ENCODE measurements at places on chromosomes 4 and X. TPM values are rescaled to one million over a fixed set of nuclear protein-coding genes. Genes with fewer than 3 reads are reported as not detected.

The PPEF1 gene
- total RNA-seq: 1.4 TPM

The IL21 gene
- total RNA-seq: not detected

- no peak for DNase-seq
Observed at GRCh38 chr4:81429607-81430006, 42.1 kb downstream of the RASGEF1B start.

- DNase-seq: no peak
Observed at GRCh38 chrX:113514906-113515305, 674.3 kb upstream of the AMOT start.

DNA sequence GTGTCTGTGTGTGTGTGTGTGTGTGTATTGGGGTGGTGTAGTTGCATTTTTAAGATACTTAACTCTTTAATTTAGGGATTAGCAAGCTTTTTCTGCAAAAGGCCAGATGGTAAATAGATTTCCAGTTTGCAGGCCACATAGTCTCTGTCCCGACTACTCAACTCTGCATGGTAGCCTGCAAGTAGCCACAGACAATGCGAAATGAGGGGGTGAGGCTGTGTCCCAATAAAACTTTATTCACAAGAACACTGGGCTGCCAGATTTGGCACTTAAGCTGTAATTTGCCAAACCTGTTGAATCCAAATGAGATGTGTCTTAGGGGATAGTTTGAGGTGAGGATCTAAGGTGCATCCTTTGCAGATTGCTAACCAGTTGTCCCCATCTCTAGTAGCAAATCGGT lies 6.8 kb downstream of the ATP2B3 start:
- DNase-seq: no peak

DNA sequence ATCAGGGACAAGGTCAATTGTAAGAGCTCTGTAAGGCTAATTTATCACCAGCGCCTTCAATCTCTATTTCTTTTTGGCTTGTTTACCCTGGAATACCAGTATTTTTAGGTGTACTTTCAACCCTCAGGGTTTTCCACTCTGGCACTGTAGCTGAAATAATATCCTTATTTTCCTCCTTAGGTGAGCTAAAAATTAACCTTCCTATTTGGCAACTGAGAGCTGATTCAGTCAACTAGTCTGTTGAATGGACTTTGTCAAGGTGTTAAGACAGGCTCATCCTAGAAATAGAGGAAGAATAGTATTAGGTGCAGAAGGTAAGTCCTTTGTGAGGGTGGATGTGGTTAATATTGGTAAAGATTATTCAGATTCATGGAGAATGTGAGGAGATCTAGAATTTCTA lies 101.3 kb upstream of the BANK1 start:
- DNase-seq: no peak

All from left cardiac atrium (tissue), 4 donors.